ENCODE measurements at places on chromosomes 3 and 15.
A peak's percentile ranks its signal among the peaks of the same experiment; 100 is the strongest.

GRCh38 chr15:63490345-63491034 is 13.9 kb upstream of the USP3 start:
- DNase-seq: no peak

GRCh38 chr3:134933997-134934396 is 138.9 kb downstream of the EPHB1 start:
- no peak for DNase-seq

DNA sequence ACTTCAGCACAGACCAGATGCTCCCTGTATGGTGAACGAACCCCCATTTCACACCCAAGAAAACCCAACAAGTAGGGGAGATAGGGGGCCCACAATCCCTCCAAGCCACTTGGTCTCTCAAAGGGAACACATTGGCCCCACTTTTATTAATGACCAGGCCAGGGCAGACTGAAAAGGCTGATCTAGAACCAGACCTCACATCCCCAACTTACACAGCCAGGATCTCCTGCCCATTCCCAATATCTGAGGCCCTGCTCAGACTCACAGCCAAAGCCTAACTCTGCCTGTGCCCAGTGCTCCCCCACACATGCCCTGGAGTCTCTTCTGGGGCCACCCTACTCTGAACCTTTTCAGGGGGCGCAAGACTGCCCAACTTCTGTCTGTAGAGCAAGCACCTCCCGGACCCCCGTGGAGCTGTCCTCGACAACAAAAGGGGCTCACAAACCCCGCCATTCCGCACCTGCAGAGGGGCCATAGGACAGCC is 1.8 kb downstream of the PLXNB1 start:
- DNase-seq: no peak

DNA sequence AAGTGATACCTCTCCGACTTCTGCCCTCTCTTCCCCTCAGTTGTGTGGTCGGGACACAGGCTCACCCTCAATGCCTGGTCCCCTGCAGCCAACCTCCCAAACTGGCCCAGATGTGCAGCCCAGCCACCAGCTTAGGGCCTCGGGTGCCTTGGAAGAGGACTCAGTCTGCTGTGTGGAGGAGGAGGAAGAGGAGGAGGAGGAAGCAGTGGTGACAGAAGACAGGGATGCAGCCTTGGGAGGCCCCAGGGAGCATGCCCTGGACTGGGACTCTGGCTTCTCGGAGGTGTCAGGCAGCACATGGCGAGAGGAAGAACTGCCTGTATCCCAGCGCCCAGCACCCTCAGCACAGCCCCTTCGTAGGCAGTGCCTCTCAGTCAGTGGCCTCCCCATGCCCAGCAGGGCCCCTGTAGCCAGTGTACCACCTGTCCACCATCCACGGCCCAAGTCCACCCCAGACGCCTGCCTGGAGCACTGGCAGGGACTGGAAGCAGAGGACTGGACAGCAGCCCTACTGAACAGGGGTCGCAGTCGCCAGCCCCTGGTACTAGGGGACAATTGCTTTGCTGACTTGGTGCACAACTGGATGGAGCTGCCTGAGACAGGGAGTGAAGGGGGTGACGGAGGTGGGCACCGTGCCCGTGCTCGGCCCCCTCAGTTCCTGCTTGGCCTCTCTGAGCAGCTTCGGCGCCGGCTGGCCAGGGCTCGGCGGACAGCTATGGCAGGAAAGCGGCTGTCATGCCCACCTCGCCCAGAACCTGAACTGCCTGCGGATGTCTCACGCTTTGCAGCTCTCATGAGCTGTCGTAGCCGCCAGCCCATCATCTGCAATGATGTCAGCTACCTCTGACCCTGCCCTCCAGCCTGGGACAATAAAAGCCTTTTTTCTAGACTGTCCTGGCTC is 1.3 kb downstream of the INKA1 start:
- no peak for DNase-seq

DNA sequence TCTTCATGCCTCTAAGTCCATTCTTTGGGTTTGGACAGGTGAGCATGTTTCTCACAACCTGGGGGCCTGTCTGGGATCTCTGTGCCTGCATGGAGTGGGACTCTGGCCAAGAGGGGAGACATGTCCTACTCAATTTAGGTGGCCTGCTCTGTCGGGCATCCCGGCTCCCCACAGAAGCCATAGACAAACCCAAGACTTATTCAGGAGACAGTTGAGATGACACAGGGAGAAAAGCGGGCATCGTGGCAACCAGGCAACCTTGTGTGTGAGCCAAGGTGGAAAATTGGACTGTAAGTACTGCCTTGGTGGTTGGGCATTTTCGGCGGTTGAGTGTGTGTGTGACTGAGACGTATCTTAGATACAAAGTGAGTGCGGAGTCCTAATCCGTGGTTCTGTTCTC is 40.5 kb downstream of the PPCDC start:
- DNase-seq: no peak

GRCh38 chr15:70227147-70227546 is 129.4 kb upstream of the TLE3 start:
- DNase-seq: no peak

- DNase-seq: peak; percentile 32
These were observed 593 bp downstream of the TMOD2 start for GRCh38 chr15:51751697-51752683.

- no peak for DNase-seq
These were observed 29.9 kb downstream of the CLDN11 start for GRCh38 chr3:170448584-170448983.

GRCh38 chr3:148789146-148789545 is 38.5 kb upstream of the CPB1 start:
- no peak for DNase-seq

- DNase-seq: no peak
These were observed 402 bp downstream of the WWTR1 start for GRCh38 chr3:149657321-149657925.

DNA sequence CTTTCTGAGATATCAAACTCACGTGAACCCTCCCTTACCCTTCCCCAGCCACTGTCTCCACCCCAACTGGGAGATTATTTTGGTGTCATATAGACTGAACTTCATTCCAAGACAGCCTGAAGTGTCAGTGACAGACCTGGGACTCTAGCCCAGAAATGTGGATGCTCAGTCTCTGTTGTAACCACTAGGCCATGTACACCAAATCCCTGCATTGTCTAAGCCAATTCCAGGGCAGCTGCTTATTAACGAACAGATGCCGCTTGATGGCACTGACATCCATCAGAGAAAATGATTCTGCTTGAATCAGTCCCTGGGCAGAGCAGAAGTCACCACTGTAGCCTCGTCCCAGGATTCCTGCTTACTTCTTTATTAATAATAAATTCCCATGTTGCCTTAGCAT is 305.5 kb downstream of the GRM7 start:
- no peak for DNase-seq

GRCh38 chr3:76107935-76108570 is 322.7 kb upstream of the ZNF717 start:
- no peak for DNase-seq

- no peak for DNase-seq
These were observed 87.7 kb downstream of the PLCH1 start for GRCh38 chr3:155657161-155657560.

DNA sequence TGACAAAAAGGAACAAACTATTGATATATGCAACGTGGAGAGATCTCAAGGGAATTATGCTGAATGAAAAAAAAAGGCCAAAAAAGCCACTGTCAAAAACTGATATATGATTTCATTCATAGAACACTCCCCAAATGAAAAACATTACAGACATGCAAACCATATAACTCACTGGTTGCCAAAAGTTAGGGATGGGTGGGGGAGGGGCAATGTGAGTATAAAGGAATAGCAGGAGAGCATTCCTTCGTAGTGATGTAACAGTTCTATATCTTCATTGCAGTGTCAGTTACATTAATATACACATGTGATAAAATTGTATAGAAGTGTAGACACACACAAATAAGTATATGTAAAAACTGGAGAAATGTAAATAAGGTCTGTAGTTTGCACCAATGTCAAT is 12.2 kb downstream of the GBE1 start:
- no peak for DNase-seq

DNA sequence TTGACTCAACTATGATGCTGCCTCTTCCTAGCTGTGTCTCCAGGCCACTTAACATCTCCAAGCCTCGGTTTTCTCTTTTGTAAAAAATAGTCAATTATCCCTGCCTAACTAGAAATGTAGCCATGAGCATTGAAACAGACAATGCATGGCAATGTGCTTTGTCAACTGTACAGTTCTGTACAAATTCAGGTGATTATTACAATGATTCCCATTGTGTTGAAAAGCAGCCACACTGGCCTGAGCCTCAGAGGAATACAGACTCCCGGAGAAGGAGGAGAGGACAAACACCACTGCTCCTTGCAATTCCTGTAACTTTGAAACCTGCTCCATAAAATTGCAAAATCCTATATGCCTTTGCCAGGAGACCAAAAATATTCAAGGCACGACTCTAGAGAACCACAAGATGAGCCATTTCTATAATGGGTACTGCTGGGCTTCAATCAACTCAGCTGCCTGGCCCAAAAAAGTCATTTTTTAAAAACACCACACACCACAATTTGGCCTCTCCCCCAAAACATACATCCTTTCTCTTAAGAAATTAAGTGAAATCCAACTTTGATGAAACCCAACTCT is 28.6 kb downstream of the DAPK2 start:
- no peak for DNase-seq

- DNase-seq: no peak
These were observed 115.2 kb upstream of the TP63 start for GRCh38 chr3:189516039-189516438.

All from GM12891 (cell line).